ENCODE measurements at places on chromosomes 16 and 17. TPM values are rescaled to one million over a fixed set of nuclear protein-coding genes. Genes with fewer than 3 reads are reported as not detected.
A peak's percentile ranks its signal among the peaks of the same experiment; 100 is the strongest.

DNA sequence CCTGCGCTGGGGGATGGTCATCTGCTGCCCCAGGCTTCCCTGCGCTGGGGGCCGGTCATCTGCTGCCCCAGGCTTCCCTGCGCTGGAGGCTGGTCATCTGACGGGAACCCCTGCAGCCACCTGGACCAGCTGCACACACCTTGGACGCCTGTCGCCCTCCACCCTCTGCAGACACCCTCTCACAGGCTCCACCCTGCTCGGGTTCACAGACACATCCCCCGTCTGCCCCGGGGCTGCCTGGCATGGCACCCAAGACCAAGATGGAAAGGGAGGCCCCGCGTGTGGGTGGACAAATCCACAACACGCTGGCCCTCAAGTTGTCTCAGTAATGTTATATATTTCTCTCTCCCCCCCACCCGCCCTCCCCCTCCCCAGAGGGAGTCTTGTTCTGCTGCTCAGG, 89.6 kb downstream of the ANKRD11 start:
- DNase-seq: no peak

DNA sequence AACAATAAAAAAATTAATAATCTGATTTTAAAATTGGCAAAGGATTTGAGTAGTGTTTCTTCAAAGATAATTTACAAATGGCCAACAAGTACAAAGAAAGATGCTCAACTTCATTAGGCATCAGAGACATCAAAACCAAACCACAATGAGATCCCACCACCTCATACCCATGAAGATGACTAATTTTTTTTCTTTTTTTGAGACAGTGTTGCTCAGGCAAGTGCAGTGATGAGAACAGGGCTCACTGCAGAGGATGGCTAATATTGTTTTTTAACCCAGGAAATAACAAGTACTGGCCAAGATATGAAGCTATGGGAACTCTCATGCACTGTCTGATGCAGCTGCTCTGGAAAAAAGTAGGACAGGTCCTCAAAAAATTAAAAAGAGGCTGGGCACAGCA, 14.9 kb downstream of the WDR45B start:
- DNase-seq: no peak

DNA sequence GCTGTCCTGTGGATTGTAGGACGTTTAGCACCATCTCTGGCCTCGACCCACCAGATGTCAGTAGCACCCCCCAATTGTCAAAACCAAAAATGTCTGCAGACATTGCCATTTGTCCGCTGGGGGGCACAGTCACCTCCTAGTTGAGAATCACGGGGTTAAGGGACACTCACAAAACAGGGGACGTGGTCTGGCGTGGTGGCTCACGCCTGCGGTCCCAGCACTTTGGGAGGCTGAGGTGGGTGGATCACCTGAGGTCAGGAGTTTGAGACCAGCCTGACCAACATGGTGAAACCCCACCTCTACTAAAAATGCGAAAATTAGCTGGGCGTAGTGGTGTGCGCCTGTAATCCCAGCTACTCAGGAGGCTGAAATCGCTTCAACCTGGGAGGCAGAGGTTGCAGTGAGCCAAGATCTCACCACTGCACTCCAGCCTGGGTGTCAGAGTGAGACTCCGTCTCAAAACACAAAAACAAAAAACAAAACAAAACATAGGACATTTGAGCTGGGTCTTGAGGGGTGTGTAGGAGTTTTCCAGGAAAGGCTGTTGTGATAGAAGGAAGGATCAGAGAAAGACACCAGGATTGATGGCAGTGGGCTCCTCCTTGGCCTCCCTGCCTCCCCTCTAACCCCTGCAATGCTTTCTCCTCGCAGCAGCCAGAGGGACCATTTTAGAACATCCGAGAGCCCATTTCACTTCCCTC, 171.8 kb upstream of the GSE1 start:
- DNase-seq: peak; percentile 56

DNA sequence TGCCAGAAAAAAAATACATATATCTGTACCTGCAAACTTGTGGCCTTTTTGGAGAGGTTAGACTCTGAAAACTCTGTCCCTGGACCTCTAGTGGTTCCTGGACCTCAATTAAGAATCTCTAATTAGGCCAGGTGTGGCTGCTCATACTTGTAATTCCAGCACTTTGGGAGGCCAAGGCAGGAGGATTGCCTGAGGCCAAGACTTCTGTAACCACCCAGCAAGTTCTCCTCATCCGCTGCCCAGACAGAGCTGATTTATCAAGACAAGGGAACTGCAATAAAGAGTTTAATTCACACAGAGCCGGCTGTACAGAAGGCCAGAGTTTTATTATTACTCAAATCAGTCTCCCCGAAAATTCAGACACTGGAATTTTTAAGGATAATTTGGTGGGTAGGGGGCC, 4.2 kb downstream of the ASPA start:
- DNase-seq: no peak

Gene C1QTNF8
- polyA plus RNA-seq: not detected

Gene MYH3
- polyA plus RNA-seq: 0.22 TPM

Data from K562 (cell line).